ENCODE measurements at places on chromosomes 16 and 17.

DNA sequence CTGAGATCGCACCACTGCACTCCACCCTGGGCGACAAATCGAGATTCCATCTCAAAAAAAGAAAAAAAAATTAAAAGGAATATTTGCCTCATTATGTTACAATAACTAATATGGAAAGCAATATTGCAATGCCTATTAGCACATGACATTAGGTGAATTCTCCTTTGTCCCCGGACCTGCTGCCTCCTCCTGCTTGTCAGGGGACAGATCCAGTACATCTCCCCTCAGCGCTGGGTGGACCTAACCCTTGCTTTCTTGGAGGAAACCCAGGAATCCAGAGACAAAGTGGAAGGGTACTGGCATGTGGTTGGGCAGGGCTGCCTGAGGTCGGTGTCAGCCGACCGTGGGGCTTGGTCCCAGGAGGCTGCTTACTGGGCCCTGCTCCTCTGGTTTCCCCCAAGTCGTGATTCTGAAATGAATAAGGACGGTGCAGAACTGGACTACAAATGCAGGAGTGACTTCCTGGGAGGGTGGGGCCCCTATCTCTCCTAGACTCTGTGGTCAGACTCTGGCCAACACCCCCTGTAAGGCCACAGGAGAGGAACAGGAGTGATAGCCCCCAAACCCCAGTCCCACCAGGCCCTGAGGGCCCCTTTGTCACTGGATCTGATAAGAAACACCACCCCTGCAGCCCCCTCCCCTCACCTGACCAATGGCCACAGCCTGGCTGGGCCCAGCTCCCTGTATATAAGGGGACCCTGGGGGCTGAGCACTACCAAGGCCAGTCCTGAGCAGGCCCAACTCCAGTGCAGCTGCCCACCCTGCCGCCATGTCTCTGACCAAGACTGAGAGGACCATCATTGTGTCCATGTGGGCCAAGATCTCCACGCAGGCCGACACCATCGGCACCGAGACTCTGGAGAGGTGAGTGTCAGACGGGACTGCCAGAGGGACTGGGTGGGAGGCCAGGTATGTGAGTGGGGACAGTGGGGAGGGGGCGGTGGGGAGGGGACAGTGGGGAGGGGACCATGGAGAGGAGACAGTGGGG lies at the start of gene HBZ:
Gene HBZ (plus strand): TSS at position 504 of the 988 bp plus-strand sequence. CDS start 266 bp downstream, at position 770.
- DNase-seq = no peak

GRCh38 chr17:17511881-17512858 lies 16.0 kb upstream of the RASD1 start:
- DNase-seq = no peak

GRCh38 chr17:27575912-27576252 lies 55.1 kb upstream of the LGALS9 start:
- DNase-seq = no peak

GRCh38 chr16:79991969-79992368 lies 391.4 kb upstream of the MAF start:
- no peak for DNase-seq

DNA sequence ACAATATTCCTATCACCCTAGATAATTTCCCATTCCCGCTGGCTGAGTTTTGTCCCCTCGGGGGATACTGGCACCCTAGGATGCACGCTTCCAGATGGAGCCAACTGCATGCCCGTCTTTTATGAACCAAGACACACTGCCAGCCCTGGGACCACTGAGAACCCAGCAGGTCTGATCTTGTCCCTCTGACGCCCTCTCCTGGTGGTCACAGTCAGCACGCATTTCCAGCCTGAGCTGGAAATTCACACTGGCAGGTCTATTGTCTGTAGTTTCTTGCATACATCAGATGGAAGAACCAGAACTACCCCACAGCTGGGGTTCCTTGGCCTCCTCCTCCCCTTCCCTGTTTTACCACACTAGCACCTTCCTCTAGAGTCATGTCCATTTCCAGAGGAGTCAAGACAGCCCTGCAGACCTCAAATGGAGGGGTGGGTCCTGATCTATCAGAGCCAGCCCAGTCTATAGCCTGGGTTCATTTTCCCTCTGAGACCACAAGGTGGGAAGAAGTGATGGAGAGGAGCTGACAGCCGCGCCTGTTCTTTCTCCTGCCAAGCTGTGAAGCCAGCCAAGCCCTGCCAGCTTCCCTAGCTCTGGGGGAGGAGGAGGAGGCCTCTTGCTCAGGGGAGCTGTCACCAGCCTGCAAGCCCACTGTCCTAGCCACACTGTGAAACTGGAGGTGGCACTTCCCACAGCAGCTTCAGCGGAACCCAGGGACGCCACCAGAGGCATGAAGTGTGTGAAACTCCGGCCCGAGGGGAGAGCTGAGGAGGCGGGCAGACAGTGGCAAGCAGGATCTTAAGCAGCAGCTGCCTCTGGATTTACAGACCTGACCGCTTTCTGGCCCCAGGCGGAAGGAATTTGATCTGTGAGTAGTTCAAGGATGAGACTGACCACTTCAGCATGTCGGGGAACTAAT lies 29.3 kb downstream of the MXRA7 start:
- peak; percentile 90 for DNase-seq

- peak; percentile 72 for DNase-seq
These were observed at the start of gene TK2 for GRCh38 chr16:66549284-66550131. TK2 (minus strand) TSS chr16:66550122; CDS start chr16:66550061, 61 bp downstream.

DNA sequence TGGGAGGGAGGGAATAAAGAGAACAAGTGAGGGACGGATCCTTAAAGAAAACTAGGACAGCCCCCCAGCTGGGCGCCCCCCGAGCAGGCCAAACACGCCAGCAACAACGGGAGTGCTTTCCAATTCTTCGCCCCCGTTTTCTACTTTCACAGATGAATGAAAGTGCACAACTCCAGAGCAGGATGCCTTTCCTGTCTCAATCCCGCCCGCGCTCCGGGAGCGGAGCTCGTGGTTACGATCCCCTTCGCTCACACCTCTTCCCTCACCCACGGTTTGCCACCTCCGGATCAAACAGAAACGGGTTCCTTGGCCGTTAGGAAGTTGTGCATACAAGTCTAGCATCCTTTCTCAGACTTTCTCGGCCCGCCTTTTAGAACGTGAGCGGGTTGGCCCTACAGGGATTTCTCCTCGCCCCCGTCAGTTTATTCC lies 680 bp downstream of the SKA2 start:
- DNase-seq = peak; percentile 58

DNA sequence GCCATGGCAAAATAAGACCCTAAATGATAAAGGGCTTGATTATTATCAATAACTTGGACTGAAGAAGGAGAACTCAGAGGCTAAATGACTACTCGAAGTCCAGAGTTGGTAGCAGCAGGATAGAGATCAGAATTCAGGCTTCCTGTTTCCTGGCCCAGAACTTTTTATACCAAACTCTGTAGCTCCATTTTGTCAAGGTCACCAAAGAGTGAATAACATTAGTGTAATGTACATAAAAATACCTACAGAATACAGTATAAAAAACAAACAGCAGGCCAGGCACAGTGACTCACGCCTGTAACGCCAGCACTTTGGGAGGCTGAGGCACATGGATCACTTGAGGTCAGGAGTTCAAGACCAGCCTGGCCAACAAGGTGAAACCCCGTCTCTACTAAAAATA lies 79.0 kb downstream of the ARHGAP17 start:
- no peak for DNase-seq

DNA sequence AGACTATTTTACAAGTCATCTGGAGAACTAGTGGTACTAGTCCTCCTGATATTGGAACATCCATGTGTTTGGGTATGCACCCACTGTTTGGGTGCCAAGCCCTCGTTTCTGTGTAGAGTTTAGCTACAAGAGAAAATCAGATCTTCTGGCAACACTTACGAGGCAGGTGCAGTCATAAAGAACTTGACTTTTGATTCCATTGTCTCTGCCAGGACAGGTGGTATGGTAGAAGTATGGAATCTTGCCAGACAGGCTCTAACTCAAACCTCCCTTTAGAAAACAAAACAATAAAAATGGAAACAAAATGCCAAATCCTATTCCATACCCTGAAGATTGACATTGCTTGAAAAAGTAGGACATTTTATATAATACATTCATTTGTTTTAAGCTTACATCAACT lies 16.0 kb downstream of the RNF43 start:
- DNase-seq = no peak
